ENCODE measurements at places on chromosomes 4 and X.
A peak's percentile ranks its signal among the peaks of the same experiment; 100 is the strongest.

GRCh38 chrX:138001226-138001625 is 435.3 kb downstream of the ZIC3 start:
- no peak for DNase-seq

GRCh38 chrX:118049713-118050112 is 66.9 kb downstream of the KLHL13 start:
- DNase-seq: no peak

- peak; percentile 74 for DNase-seq
Measured at GRCh38 chrX:20530406-20530921, 263.8 kb upstream of the RPS6KA3 start.

GRCh38 chr4:46874811-46875210 is 34.2 kb downstream of the COX7B2 start:
- no peak for DNase-seq

DNA sequence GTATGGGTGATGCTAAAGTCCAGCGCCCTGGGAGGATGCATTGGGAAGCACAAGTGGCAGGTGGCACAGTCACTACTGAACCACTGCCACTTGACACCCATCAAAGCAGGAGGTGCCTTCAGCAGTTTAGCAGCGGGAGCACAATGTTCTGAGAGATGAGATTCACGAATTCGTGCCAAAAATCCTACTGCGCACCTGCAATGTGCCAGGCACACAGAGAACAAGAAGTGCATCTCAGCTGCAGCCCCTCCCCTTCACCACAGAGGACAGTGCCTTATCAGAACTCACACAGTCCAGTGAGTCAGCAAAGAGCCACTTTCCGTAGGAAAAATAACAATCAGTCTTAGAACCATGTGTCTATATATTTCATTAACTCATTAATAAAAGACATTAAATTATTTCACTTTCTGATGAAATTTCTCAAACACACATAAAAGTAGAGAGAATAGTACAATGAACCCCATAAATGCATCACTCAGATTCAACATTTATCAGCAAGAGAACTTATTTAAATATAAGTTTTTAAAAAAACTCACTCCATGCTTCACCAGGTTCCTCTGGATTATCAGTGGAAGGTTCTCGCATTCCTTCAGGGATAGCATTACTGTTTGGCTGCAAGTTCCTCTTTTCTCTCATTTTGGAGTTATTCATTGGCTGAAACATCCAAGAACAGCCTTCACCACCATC is 47.0 kb downstream of the BEND2 start:
- no peak for DNase-seq

DNA sequence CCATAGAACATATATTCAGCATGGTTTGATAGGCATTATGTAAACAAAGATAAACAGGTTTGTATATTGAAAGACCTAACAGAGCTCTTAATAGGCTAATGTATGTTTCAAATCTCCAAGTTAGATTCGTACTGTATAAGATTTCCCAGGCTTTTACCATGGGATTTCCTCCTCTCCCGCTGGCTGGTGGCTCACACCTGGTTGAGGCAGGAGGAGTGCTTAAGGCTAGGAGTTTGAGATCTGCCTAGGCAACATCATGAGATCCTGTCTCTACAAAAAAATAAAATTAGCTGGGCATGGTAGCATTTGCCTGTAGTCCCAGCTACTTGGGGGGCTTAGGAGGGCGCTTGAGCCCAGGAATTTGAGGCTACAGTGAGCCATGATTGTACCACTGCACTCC is 5.4 kb downstream of the CPE start:
- DNase-seq: no peak

DNA sequence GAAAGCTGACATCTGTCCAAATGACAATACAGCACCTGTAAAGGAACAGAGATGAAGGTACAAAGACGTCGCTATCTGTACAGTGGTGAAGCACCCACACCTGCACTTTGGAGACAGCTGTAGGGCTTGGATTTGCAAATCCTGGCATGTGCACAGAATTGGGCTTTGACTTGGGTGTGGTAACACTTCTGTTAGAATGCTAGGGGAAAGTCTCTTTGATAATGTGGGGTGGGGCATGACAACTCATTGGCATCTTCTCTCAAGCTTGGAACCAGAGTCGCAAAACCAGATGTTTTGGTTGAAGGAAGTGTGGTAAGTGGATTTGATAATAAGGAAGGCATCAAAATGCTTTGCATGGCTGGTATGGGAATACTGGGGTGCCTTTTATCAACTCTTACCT is 55.5 kb downstream of the VCX3B start:
- DNase-seq: no peak

- peak; percentile 85 for DNase-seq
Measured at GRCh38 chr4:123616951-123617461, 220.4 kb downstream of the SPRY1 start.

- DNase-seq: no peak
Measured at GRCh38 chrX:19347916-19348315, 4.2 kb downstream of the PDHA1 start.
